Upper lobe of right lung (tissue), 1 donor: ENCODE measurements at places on chromosomes 7 and 10. TPM values are rescaled to one million over a fixed set of nuclear protein-coding genes. Genes with fewer than 3 reads are reported as not detected.
A peak's percentile ranks its signal among the peaks of the same experiment; 100 is the strongest.

The NSUN6 gene
- total RNA-seq, result 10.9 TPM

The TLX1 gene
- total RNA-seq, result not detected

DNA sequence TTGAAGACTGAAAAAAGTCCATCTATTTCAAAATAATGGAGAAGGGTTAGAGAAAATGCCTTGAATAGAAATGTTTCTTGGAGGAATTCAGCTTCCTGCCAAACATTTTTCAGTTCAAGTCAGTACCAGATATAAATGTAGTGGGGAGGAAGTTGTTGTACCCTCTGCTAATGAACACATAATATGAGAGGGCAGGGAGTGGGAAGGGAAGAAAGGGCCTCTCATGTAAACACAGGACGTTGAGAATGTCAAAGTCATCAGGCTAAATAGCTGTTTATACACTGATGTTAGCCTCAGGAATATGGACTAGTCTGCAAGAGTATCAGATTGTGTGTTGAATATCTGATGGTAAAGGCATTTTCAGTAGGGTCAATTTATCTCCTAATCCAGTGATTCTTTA is 37.0 kb downstream of the GPR37 start:
- no peaks in the 10 kb centered on the region for H3K36me3 ChIP-seq
- no peaks in the 10 kb centered on the region for H3K27me3 ChIP-seq
- H3K4me3 ChIP-seq, result no peak overlapping the region
- DNase-seq, result no peak
- no peak overlapping the region for H3K27ac ChIP-seq

GRCh38 chr10:71773221-71773971 is at the start of gene VSIR:
TSS of gene VSIR (minus strand) at chr10:71773520. CDS start at chr10:71773439, 81 bp downstream.
- peak; percentile 95 for DNase-seq
- H3K4me3 ChIP-seq, result peak within 1 kb of the TSS; percentile 70
- peak within 1 kb of the TSS; percentile 90 for H3K27ac ChIP-seq
- H3K27me3 ChIP-seq, result no peaks in the 10 kb centered on the region
- peaks cover 72% of the 10 kb centered on the region for H3K4me1 ChIP-seq

The LRRTM3 gene
- total RNA-seq, result not detected

The TYSND1 gene
- 12.5 TPM for total RNA-seq

- no peak overlapping the region for H3K27ac ChIP-seq
- H3K36me3 ChIP-seq, result no peaks in the 10 kb centered on the region
- no peaks in the 10 kb centered on the region for H3K27me3 ChIP-seq
- no peak overlapping the region for H3K4me3 ChIP-seq
- H3K4me1 ChIP-seq, result no peaks in the 10 kb centered on the region
- DNase-seq, result peak; percentile 80
Measured at GRCh38 chr10:67788028-67788886, 49.7 kb downstream of the DNAJC12 start.

DNA sequence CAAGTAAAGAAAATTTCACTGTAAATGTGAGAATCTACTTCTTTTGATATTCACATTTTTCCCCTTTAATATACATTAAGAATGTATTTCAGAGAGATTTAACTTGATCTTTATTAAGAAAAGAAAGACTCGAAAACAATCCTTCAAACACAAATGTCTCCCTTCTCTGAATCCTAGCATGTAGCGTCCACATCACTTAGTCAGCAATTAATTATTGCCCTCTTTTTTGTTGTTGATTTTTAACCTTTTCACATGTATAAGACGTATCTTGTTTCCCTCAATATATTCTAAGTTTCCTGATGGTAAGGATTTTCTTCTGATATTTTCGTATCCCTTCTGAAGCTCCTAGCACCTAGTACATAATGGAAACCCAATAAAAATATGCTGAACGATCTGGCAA is 6.6 kb downstream of the PDE1C start:
- DNase-seq, result no peak
- H3K27me3 ChIP-seq, result no peaks in the 10 kb centered on the region
- H3K36me3 ChIP-seq, result no peaks in the 10 kb centered on the region
- H3K27ac ChIP-seq, result no peak overlapping the region

DNA sequence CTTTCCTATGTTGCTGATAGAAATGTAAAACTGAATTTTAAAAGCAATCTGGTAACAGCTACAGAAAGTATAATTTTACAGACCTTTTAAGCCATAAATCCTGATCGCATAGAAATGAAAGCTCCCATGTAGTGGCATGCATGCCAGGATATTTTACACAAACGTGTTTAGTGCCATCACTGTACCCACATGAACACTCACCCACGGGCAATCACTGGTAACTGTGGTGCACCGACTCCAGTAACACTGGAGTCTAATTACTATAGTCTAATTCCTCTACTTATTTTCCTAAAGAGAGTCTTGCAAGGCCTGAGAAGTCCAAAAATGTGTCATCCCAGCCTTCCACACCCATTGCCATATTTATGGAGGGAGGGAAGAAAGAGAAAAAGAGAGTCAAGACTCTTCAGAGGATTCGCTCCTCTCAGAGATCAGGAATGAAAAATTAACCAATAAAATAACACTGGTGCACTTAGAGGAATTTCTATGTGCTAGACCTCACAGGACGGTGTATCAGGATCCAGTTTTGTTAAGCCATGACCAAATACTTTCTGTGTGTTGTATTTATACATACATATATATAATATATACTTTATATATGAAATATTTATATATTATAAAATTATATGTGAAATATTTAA is 48.9 kb upstream of the AKR1C1 start:
- no peak overlapping the region for H3K27ac ChIP-seq
- no peaks in the 10 kb centered on the region for H3K36me3 ChIP-seq
- DNase-seq, result no peak
- H3K4me3 ChIP-seq, result no peak overlapping the region
- H3K4me1 ChIP-seq, result no peaks in the 10 kb centered on the region

DNA sequence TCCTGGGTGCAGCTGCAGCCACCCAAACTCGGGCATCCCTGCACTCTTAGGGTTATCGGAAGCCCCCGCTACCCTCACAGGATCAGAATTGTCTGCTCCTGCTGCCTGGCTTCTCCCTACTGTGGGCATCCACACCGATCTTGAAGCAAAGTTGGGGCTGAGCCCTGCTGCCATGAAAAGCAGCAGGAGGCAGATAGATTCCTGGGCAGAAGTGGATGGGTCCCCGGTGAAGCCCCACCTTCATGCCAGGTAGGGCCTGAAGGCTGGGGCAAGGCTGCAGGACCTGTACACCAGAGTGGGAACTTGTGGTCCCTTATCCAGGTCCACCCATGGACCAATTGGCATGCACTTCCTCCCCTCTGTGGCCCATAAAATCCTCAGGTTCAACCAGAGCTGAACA is 922.6 kb upstream of the KCND2 start:
- no peak overlapping the region for H3K27ac ChIP-seq
- H3K4me3 ChIP-seq, result no peak overlapping the region
- DNase-seq, result no peak

- H3K27ac ChIP-seq, result no peak overlapping the region
- no peaks in the 10 kb centered on the region for H3K27me3 ChIP-seq
- DNase-seq, result no peak
- no peak overlapping the region for H3K4me3 ChIP-seq
Measured at GRCh38 chr7:156464339-156464738, 176.2 kb upstream of the RNF32 start.
